Germinal center (tissue), 1 donor: ENCODE measurements at places on chromosomes 16 and 17.
A peak's percentile ranks its signal among the peaks of the same experiment; 100 is the strongest.

DNA sequence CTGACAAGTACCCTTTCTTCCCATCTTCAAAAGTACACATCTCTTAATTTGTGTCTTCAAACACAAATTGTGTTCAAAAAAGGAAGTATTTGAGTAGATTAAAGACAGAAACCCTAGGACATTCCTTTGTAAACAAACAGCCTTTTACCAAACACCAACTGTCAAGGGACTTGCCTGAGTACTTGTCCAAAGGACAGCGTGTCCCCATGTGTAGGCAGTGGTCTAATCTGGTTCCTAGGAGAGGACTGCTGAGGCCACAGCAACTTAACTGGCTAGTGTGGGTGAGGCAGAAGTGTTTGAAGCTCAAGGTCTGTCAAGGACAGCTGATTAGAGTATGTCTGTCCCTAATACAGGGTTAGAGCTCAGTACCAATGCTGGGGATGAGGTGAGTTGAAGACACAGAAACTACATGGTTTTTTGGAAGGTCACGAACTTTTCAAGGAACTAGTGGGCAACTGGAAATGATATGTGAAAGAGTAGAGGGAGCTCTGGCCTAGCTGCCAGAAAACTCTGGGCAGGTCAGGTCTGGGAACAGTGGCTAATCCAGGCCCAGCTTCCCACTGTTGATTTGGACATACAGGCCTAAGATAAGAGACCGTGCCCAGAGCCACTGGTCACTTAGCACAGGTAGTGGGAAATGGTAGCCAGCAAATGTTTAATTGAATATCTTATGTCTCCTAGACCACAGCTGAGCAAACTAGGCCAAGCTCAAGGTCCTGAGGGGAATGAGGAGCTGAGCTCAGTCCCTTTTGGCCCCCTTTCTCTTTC is 10.1 kb downstream of the HMOX2 start:
- DNase-seq = no peak

DNA sequence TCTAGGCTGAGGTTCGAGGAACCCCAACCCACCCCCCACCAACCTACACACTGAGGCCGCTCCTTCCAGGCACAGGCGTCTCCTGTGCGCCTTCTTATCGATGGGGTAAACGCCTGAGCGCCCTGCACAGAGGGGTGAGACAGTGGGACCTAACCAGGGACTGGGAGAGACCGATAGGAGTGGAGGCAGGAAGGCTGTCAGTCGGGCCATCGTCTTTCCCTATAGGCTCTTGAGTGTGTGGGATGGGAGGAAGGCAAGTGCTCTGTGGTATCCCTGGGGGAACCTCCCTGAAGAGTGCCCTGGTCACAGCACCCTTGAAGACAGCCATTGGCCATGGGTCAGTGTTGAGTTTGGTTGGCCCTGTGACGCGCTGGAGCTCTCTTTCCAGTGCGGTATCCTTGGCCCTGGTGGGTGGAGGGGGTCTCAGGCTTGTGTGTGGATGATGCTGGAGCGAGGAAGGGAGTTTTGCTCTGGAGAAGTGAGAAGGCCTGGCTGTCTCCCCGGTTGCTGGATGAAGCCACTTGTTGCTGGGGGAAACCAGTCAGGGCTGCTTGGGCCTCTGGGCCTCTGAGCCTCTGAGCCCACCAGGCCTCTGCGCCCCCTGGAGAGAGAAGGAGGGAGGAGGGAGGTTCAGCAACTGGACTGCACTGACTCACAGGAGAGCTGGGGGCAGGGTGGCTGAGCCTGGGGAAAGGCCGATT is 1.7 kb downstream of the GPRC5C start:
- DNase-seq = no peak

GRCh38 chr17:73630965-73631595 is 13.2 kb downstream of the SDK2 start:
- no peak for DNase-seq

DNA sequence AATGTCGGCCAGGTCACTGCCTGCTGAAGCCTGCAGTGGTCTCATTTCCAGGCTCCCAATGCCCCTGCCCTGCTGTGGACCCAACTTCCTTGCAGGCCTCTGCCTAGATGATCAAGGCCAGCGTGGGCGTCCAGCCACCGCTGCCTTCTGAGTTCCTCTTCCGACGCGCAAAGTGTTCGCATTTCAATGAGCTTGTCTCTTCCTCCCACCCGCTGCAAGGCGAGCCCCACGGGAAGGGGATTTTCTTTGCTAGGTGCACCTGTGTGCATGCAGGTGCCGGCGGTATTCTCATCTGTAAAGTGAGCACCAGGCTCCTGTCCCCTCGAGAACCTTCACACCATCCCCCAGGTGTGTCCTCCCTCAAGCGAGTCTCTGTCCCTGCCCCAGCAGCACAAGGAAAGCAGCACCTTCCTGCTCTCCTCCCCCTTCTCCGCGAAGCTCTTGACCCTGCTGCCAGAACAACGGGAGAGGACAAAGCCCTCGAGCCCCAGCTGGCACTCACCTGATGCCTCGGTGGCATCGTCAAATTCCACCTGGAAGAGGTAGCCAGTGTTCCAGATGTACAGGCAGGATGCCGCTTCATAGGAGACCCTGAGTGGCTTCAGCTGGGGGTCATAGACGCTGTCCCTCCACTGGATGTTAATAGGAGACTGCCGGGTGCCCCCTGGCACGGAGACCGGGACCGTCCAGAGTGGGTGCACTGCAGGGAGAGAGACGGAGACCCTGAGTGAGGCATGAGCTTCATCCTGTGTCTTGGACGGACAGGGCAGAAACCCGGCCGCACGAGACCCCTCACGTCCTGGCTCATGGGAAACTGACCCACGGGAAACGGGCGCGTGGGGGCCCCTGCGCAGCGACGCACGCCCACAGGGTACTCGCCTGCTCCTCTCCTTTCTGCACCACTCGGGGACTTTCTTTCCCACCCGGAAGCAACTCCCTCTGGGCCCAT is 9.8 kb downstream of the CA5A start:
- peak; percentile 61 for DNase-seq
